ENCODE measurements at places on chromosomes 16 and 17.

GRCh38 chr16:10356870-10357842 is 28.7 kb upstream of the ATF7IP2 start:
- no peak for DNase-seq

GRCh38 chr16:48503779-48504178 is 106.2 kb downstream of the N4BP1 start:
- no peak for DNase-seq

DNA sequence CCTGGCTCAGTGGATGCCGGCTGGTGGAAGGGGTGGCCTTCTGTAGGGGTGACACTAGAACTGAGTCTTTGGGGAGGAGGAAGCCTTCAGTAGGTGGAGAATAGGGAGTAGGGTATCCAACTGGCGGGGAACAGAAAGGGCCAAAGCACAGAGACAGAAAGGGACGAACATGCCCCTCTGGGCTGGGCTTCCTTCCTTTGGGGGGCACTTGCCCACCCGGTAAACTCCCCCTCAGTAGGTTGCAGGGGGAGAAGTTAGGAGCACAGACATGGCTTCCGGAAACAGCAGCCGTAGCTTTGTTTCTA is 774 bp downstream of the ENGASE start:
- peak; percentile 25 for DNase-seq

DNA sequence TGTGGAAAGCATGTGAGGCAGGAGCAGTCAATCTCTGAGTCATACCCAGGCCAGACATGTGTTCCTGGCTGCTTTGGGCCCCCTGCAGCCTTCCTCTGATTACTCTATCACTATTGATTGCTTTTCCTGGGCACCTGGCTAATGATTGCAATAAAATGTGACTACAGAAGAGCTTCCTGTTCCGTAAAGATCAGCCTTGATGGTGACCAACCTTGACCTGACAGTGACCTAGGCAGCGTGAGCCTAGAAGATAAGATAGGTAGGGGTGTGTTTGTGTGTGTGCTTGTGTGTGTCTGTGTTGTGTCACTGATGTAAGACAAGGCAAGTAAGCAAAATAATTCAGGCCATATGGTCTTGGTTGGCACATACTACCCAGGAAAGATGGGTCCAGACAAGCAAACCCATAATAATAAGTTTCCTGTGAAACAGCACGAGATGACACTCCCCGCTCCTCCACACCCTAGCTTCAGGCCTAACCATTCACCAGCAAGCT is 367.7 kb upstream of the CDH11 start:
- DNase-seq: no peak

DNA sequence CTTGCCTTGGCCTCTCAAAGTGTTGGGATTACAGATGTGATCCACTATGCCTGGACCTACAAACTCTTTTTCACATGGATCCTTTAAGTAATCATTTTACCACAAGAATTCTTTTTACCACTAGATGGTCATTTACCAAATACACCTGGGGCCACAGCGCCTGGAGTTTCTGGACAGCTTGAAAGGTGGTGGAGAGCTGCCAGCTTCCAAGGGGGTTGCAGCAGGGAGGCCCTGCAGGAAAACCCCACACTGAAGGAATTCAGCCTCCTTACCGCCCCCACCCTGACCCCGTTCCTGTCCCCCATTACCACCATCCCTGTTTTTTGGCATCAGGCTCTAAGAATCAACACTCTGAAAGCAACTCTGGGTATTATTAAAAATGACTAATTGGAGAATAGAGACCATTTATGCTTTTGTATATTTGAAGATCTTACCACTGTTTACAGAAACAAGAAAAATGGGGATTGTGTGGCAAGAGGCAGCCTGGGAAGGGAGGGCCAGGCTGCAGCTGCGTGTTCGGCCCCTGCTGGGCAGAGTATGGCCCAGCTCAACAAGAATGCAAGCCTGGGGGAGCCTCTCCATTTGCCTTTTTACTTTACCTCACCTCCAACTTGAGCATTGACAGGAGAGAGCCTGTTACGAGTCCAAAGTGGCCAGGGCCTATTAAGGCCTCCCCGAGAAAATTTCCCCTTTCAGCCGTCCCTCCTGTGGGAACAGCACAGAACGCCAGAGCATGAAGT is 209.9 kb downstream of the ZFHX3 start:
- no peak for DNase-seq

- DNase-seq: no peak
These were observed 4.7 kb downstream of the SOCS3 start for GRCh38 chr17:78355045-78355641.

GRCh38 chr17:43917348-43918025 is 10.2 kb upstream of the MPP2 start:
- DNase-seq: peak; percentile 44

DNA sequence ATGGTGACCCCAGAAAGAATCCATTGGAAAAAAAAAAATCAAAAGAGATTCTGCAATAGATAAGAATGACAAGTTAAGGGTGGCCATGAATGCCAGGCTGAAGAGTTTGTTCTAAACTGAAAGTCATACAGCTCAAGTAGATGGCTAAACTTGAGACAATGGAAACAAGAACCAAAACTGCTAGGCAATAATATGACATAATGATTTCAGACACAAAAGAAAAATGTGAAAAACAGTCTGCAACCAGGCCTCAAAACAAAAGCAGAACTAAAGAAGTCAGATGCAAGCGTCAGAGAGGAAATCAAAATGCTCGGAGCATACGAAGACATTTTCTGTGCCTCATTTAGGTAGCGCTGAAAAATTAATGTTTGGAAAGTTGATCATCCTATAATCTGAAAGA is 54.4 kb upstream of the YPEL2 start:
- peak; percentile 12 for DNase-seq

DNA sequence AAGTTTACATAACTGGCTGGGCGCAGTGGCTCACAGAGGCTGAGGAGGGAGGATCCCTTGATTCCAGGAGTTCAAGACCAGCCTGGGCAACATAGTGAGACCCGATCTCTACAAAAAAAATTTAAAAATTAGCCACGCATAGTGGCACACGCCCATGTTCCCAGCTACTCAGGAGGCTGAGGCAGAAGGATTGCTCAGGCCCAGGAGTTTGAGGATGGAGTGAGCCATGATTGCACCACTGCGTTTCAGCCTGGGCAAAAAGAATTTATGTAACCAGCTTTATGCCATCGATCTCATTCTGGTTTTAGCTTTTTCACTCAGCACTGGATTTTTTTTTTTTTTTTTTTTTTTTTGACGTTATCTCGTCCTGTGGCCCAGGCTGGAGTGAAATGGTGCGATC is 9.1 kb upstream of the CD300E start:
- DNase-seq: no peak

DNA sequence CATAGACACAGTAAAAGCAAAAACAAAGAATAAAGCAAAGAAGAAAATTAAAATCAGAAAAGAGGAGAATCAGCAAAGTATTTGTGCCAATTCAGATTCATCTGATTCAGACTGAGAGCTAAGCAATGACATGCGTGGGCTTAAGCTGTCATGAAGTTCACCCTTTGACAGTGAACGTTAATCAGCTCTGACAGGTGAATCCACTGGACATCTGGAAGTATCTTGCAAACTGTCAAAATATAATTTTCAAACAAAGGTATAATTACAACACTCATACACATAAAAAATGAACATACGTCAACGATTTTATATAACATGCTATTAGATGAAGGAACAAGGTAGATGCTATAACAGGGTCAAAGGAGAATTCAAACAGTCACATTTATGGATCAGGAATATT is 596.3 kb upstream of the SALL1 start:
- DNase-seq: no peak

- no peak for DNase-seq
These were observed 41.5 kb upstream of the GNG13 start for GRCh38 chr16:842061-842476.

- DNase-seq: no peak
These were observed 432.4 kb upstream of the PMFBP1 start for GRCh38 chr16:72604375-72604774.

- no peak for DNase-seq
These were observed 302.7 kb upstream of the ASIC2 start for GRCh38 chr17:33595828-33596227.

DNA sequence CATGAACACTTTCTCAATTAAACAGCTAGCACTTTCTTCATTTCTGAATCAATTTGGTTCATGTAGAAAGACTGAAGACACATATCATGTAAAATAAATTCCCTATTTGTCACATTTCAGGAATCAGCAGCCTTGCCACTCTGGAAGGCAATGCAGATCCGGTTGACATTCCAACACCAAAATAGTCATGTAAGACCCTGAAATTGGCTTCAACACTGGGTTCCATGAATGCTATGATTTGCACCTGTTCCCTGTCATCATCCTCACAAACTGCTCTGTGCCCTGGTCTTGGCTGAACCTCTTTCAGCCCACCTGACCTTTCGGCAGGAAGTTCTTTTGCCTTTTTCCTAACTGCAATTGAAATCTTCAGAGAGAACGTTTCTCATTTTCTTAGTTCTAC is 156.9 kb downstream of the CDH8 start:
- no peak for DNase-seq

DNA sequence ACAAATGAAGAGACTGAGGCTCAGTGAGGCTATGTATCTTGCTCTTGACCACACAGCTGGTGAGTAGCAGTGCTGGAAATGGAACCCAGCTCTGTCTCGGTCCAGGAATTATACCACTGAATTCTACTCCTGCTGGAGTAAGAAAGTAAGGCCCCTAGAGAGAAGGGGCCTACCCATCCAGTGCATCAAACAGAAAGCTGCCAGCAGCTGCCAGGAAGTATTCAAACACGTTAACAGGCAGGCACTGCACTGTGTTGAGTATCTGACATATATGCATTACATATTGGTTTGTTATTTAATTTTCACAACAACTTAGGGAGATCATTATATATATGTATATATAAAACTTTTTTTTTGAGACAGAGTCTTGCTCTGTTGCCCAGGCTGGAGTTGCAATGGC is 4.0 kb downstream of the ARL5C start:
- DNase-seq: no peak

GRCh38 chr17:42312285-42313130 is 24.2 kb downstream of the STAT5A start:
- DNase-seq: peak; percentile 77

GRCh38 chr16:1080801-1081733 is 8.5 kb downstream of the SSTR5 start:
- no peak for DNase-seq

DNA sequence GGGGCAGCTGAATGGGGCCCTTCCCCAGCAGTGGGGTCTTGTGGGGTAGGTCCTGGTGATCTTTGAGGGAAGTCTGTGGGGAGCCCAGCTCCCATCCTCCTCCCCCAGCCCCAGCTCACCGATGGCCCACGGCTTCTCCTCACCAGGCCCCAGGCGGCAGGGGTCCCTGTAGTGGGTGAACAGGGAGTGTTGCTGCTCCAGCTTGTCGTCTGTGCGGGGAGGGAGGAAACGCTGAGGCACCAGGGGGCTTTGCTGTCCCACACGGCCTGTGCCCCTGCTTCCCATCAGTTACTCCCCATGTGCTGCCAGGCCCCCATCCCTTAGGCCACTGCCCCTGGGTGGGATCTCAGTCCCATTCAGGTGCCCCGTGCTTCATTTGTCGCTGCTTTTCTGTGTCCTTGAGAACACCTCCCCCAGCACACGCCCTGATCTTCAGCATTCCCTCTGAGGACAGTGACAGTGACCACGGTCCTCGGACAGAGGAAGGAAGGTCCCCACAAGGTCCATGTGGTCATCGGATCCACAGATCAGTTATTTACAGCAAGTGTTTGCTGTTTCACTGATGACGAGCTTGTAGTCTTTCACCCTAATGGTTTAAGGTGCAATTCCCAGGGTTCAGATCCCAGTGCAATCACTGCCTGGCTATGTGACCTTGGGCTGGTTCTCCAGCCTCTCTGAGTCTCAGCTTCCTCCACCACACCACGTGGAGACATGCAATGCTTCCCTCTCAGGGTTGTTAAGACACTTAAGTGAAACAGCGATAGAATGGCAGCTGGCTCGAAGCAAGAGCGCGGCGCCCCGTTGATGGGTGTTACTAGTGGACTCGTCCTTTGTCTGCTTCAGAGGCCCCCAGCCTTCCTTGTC is 53.1 kb downstream of the PRMT7 start:
- no peak for DNase-seq

DNA sequence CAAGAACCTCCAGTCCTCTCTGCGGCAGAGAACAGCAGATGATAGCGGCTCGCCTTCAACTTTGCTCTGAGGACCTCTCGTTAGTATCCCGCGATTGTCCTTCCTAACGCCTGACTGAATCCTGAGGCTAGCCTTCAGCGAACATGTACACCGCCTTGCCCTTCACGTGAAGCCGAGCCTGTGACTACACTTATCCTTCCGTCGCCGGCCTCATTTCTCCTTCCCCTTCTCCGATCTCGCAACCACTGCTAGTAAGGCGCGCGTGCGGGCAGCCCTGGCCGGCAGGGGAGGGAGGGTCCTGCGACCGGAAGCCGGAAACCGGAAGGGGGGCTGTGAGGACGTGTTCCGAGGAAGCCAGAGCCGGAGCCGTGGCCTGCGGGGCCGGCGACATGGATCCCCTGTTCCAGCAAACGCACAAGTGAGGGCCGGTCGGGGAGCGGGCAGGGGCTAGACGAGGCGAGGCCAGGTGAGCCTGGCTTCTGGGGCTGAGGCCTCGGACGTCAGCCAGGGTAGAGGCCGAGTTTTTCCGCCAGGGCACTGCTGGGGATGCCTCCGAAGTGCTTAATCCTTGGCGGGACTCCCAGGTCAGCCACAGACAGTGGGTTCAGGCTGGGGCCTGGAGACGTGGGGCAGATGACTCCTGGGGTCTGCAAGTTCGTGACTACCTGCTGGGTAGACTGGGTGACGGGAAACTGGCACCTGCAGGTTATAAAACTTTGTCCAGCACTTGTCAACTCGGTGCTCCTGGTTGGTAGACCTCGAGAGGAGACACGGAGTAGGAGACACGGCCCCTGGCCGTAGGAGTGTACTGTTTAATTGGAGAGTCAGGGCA is at the start of gene GOSR2:
Gene GOSR2, plus strand, starts transcription at position 357 of the 832 bp plus-strand sequence. Its CDS starts 33 bp downstream, at position 390.
- peak; percentile 89 for DNase-seq

- no peak for DNase-seq
These were observed 74.7 kb downstream of the TBC1D16 start for GRCh38 chr17:79960788-79961522.

- DNase-seq: no peak
These were observed 99.3 kb upstream of the SOX9 start for GRCh38 chr17:72021417-72022041.

DNA sequence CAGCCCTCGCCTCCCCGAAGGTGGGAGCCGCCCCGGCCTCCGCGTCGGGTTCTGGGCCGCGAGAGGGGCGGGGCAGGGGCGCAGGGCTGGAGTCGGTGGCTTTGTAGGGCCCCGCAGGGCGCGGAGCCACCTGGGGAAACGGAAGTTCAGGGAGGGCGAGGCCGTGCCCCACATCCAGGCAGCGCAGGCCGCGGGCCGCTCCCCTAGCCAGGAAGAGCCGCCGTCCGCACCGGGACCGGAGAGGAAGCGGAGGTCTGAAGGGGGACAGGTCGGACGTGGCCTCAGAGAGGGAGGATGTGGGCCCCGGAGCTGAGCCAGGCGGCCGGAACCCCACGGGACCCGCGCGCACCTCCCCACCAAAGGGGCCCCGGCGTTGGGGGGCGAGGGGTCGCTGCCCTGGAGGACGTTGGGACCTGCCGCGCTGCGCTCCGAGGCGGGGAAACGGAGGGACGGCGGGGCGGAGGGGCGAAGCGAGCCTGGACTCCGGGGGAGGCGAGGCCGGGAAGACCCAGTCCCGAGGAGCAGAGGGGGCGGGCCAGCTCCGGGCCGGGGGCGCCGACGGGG is 482 bp upstream of the SLC16A3 start:
- peak; percentile 71 for DNase-seq

All from CD4-positive, alpha-beta T cell treated with Interleukin-4 for 1 hour (primary cell).